Stimulated activated CD8-positive, alpha-beta memory T cell treated with anti-CD3 and anti-CD28 coated beads, Interleukin-12 subunit alpha, Interleukin-12 subunit beta, amount 100 ng/mL, for 4 hours (primary cell): ENCODE measurements at places on chromosomes 12 and 14.

DNA sequence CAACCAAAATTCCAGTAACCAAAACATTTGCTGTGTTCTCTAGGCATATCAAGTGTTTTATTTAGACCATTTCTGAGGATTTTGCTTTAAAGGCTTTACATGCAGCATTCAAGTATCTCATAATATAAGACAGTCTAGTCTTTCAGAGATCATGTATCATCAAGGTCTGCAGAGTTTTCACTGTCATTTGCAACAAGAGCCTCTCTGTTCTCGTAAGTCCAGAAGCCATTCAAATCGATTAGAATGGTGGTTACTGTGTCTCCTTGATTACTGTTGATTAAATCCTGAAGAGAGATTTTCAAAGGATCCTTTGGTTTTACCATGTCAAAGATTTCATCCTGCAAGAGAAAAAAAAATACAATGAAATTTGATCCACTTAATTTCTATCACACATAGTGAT, 36.3 kb downstream of the PPP2R3C start:
- no peak for DNase-seq

DNA sequence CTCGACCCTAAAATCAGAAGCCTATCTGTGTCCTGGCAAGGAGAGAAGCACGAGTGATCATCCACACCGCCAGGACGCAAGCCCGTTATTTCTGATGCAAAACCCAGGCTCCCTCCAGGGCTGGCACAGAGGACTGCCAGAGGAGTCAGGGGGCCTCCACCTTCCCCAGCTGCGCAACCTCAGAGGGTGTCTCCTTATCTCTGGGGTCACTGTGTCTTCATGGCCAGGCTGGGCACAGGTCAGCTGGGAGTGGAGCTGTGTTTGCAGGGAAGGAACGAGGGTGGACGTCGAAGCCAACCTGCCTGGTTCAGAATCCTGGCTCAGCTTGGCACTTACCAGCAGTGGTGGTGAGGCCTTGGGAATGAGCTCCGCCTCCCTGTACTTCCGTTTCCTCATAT, 12.0 kb upstream of the SERPINA3 start:
- DNase-seq, result no peak

DNA sequence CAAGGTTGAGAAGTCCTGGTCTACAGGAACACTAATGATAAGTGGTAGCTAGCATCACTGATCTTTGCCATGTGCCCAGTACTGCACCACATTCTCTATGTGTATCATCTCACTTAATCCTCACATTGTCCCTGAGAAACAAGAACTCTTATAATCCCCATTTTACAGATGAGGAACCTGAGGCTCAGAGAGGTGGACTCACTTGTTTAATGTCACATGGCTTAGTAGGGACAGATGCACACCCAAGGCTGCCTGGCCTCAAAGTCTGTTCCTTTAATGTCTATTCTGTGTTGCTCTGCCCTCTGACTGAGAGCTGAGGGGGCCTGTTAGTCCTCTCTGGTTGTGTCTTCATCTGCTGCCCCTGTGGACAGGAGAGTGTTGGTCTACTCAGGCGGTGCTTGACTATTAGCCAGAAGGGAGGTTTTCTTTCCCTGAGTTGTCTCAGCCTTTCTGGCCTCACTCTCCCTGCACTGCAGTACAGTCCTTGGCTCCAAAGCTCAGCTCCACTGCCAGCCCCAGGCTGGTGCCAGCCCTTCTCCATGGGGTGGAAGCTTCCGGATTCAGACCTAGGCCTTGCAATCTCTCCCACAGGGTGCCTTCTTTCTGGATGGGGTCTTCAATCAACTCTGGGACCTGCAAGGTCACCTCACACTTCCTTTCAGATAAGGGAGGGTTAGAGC, 4.9 kb upstream of the DYNLL1 start:
- no peak for DNase-seq

DNA sequence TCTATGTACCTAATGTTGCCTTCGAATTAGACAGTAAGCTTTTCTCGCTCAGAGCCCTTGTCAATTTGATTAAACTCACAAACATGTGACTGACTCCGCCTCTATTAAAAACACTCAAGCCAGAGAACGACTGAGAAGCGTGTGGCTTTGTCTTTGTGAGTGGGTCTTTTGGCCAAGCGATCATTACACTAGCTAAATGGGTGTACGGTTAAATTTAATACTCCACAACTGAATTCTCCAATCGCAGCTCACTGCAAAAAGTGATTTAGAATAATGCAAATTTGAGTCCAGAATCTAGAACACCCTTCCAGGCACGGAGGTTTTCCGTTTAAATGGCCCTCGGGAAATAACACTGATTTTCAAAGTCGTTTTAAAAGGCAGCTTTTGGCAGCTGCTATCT, 253.7 kb downstream of the EFCAB11 start:
- DNase-seq, result no peak

DNA sequence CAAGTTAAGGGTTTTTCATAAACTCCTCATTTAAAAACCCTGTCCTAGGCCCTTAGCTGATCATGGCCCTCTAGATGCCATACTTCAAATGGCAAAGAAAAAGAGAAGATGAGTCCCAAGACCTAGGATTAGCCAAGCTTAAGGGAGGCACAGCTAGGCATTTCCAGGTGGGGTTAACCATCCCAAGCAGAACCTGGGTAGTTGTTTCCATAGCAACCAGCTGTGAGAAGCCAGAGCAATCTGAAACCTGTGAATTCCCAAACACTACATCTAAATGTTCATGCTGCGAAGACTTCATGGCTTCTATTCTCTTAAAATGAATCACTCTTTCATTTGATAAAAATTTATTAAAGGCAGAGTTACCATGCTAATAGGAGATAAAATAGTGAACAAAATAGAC, 372.9 kb downstream of the C12orf50 start:
- no peak for DNase-seq

DNA sequence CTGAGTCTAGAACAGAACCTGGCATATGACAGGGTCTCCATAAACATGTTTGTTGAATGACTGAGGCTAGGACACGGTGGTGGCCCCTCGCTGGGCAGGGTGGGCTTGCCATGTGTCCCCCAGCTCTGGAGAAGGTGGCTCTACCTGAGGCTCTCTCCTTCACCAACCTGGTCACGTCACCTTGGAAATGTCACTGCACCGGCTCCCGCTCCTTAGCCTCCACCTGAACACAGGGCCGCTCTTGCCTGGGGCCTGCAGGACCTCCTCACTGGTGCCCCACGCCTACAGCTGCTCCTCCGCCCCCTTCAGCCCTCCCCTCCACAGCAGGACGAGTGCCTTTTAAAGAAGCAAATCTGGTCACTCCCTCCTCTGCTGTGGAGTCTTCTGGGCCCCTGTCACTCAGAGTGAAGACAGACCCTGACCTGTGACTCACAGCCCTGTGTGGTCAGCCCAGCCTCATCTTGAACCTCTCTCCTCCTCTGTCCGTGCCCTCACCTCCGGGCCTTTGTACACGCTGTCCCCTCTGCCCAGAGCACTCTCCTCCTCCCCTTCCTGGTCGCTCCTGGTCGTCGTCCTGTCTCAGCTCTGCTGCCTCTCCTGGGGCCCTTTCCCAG, 81.0 kb downstream of the ADGRD1 start:
- DNase-seq, result no peak

DNA sequence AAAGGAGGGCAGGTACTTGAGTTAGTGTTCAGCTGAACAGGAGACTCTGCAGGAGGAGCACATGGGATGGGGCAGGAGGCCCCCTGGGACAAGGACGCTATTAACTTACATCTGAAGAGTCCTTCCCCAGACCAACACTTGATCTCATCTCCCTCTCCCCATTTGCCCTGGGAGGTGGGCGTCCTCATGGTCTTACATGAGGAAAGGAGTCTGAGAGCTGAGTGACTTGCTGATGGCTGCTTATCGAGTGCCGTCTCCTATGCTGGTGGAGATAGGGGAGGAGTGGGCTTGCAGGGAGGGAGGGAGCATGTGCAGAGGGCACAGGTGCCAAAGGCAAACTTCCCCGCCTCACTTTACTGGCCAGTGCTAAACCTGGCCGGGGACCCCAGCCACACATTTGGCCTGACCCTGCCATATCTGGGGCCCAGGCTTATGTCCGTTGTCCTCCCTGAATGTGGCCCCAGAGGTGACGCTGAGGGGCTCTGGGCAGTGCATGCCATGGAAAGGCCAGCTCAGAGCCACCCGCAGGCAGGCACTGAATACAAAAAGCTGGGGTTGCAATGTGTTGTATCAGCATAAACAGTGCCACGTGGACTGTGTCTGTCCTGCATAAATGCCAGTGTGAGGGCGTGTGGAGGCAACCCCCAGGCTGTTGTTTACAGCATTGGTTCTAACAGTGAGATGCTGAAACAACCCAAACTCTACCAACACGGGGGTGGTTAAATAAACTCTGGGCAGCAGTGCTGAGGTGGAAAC, 29.4 kb downstream of the FAIM2 start:
- no peak for DNase-seq

DNA sequence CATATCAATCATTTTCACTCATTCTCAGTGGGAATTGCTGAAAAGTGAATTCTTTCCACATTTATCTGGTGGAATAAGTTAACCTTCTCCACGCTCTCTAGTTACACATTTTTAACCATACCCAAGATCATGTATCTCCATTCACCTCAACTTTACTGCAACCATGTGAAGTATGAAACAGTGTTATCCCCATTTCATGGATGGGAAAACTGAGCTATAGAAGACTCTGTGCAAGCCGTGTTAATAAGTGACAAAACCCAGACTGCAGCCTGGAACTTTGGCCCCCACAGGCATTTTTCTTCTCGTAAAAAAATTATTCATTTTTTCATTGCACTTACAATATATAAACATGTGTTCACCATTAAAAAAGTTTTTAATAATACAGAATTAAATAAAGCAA, 82.4 kb upstream of the CCND2 start:
- no peak for DNase-seq

- DNase-seq, result no peak
Measured at GRCh38 chr12:13425766-13426165, 229.2 kb downstream of the EMP1 start.

DNA sequence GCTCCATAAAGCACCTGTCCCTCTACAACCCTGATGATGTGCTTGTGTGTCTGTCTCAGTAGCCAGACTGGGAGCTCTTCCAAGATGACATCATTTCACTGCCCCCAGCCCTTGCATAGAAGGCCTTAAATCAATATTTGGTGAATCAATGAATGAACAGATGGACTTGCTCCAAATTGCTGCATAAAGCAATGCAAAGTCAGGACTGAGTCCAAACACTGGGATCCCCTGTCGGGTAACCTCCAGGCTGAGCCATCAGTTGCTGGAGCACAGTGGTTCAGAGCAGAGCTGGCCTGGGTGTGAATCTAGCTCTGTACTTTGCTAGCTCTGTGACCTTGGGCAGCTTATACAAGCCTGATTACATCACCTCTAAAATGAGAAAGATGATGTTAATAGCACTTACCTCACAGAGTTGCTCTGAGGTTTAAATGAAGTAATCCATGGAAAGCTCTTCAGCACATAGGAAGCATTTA, 120.3 kb upstream of the VASH1 start:
- DNase-seq, result no peak

GRCh38 chr12:108198043-108198442, 69.0 kb downstream of the WSCD2 start:
- no peak for DNase-seq

- DNase-seq, result no peak
Measured at GRCh38 chr12:30679241-30679640, 16.4 kb downstream of the IPO8 start.

- no peak for DNase-seq
Measured at GRCh38 chr12:49100380-49100779, 5.8 kb upstream of the DHH start.

GRCh38 chr12:115973066-115973465, 304.4 kb downstream of the MED13L start:
- DNase-seq, result no peak

DNA sequence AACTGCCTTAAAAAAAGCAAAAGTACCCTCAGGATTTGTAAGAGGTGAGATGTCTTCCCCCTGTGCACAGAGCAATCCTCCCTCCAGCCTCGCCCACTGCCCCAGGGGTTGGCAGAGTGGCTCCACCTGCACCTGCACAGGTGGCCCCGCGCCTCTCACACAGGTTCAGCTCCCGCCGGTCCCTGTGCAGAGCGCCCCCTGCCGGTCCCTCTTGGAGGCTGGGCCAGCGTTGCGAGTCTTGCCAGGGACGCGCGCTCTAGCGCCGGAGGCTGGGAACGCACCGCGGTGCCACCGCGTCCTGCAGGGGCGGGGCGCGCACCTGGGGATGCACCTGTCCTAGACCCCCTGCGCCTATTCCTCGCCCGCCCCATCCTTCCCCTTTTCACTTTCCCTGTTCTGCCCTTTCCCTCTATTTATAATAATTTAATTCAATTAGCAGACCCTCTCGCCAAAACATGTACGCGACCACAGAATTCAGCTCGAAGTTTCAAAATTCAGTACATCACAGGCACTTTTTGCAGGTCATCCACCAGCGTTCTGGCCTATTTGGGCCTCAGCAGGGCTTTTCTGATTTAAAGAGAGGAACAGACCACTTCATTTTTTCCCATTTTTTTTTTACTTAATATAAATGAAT, 618.6 kb downstream of the AACS start:
- DNase-seq, result no peak

GRCh38 chr12:57106021-57106708, 5.0 kb downstream of the STAT6 start:
- no peak for DNase-seq

GRCh38 chr14:68782091-68782981, 10.5 kb downstream of the ZFP36L1 start:
- DNase-seq, result no peak

DNA sequence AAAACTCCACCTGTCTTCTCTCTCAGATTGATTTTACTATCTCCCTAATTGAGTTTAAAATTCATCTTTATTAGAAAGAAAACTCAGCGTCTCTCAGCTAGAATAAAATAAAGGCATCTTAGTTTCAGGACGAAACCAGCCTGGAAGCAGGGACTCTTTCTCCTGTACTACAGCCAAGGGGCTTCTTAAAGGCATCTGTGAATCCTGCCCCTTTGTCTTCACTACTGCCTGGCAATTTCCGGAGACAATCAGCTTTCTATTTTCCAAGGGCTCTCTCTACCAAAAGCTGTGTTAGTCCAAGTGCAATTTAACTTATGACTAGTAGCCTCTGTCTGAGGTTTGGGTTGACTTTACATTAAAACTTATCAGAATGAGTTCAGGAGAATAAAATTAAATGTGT, 623.3 kb upstream of the FOXG1 start:
- DNase-seq, result no peak

DNA sequence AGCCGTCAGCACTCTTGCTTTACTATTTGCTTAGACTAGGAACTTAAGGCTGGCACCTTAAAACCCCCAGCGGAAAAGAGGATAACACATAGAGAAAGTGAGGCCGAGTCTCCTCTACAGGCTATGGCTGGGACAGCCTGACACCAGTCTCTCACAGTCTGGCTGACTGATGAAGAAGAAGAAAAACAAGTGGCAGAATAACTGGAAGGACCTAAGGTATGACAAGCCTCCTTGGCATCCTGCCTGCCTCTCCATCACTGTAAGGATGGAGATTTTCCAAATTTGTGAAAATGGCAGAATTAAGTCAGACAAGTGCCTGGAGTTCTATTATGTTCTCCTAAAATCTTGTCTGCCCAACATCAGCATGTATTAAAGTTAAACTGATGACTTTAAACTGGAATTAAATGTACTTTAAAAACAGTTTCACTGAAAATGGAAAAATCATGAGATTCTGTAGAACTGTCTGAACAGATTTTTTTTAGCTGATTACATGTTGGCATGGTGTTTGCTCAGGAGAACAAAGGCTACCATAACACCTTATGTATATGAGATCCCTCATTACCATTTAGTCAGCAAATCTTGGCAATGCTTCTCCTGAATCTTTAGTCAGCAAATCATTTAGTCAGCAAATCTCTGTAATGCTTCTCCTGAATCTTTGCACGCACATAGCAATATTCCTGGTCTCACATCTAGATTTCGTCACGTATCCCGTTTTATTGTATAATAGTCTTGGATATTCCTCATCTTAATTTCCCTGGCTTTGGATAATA, 140.3 kb upstream of the AEBP2 start:
- DNase-seq, result no peak
